ENCODE measurements at places on chromosomes 11 and 22. TPM values are rescaled to one million over a fixed set of nuclear protein-coding genes. Genes with fewer than 3 reads are reported as not detected.

Gene EXPH5
- total RNA-seq, result 9.5 TPM

Gene ARL14EP
- 29.6 TPM for total RNA-seq

GRCh38 chr11:14253421-14253820 lies 105.6 kb downstream of the RRAS2 start:
- DNase-seq, result no peak

GRCh38 chr11:10497371-10498021 lies 42.4 kb downstream of the AMPD3 start:
- DNase-seq, result peak; percentile 29

DNA sequence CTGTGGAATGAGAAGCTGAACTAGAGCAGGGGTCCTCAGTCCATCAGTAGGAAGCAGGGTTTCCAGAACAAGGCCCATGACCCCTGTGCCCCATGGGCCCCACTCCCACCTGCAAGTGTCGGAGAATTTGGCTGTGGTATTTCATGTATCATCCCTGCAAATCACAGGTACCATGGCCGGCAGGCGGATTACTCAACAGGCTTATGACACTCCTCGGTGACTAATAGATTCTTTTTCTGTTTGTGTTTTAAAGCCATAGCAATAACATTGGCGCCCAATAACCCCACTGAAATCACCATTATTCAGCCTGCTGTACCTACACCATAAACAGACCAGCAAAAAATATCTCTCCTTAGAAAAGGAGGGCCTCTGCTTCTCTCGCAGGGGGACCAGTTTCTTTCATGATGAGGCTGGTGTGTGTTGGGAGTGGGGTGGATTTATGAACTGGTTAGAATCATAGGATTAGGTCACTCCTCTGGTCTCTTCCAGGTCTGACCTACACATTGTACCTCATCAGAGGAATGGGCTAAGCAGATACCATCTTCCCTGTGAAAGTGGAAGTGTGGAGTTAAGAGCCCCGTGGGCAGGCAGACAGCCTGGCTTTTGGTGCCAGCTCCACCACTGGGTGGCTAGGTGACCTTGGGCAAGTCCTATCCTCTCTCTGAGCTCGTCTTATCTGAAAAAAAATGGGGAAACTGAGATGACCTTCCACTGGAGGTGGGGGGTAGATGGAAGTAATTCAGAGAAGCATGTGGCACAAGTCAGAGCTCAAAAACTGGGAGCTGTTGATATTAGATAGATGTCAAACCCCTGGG lies 60.2 kb upstream of the WNT11 start:
- no peak for DNase-seq

Measured in kidney (tissue), 22 donors.